Pancreas (tissue), 10 donors: ENCODE measurements at places on chromosomes 11 and 22. TPM values are rescaled to one million over a fixed set of nuclear protein-coding genes. Genes with fewer than 3 reads are reported as not detected.

DRG1 gene
- 38.7 TPM for polyA plus RNA-seq

ELF5 gene
- 0.09 TPM for polyA plus RNA-seq

FLRT1 gene
- 0.87 TPM for polyA plus RNA-seq

PLAAT4 gene
- polyA plus RNA-seq: 13.5 TPM

SOX6 gene
- polyA plus RNA-seq: 5.6 TPM

OR8H1 gene
- not detected for polyA plus RNA-seq

LRRN4CL gene
- polyA plus RNA-seq: 0.23 TPM

EXPH5 gene
- 0.70 TPM for polyA plus RNA-seq

ELFN2 gene
- 0.23 TPM for polyA plus RNA-seq

OR8H2 gene
- polyA plus RNA-seq: not detected

SNU13 gene
- polyA plus RNA-seq: 57.9 TPM

CD59 gene
- polyA plus RNA-seq: 44.4 TPM

PNPLA5 gene
- not detected for polyA plus RNA-seq
